ENCODE measurements at places on chromosomes 12 and 14.
A peak's percentile ranks its signal among the peaks of the same experiment; 100 is the strongest.

DNA sequence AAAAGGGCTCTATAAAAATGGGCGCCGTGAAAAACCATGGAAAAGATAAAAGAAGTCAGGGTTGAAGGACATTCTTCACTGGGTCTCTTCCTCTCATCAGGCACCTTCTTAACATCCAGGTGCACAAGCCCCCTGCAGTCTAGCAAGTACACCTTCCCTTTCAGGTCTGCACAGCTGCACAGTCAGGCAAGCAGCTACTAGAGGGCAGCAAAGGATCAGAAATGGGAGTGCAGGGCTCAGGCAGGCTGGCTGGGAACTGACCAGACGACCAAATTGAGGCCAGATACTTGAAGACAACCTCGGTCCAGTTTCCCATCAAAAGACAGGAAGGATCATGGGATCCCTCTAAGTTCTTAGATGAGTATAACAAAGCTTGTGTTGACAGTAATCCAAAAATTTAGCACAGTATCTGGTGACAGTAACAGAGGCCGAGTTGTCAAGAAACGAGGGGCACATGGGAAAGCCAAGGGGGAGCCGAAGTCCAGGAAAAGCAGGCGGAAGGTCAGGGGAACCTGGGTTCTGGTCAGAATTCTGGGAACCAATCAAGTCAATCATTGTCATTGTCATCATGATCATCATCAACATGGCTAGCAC, 10.1 kb upstream of the GRIP1 start:
- DNase-seq = peak; percentile 41

GRCh38 chr12:81167694-81168093, 89.8 kb downstream of the ACSS3 start:
- no peak for DNase-seq

GRCh38 chr12:55745361-55746173, 2.6 kb downstream of the GDF11 start:
- no peak for DNase-seq

DNA sequence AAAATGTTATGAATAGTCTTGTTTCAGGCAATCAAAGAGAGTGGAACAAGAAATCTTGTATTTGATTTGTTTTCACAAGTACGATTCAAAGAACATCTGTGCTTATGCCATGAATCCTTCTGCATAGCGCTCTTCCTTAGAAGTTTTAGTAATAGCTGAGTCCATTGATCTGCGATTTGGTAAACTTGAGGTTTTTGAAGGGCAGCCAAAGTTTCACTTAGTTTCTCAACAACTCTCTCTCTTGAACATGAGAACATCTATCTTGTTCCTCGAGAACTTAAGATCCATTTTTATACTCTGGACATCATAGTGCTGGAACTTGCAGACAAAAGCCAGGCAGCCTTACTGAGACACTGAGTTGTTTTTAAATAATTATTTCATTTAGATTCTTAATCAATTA, 96.2 kb upstream of the USP15 start:
- DNase-seq = no peak

- no peak for DNase-seq
These were observed 47.4 kb upstream of the POC1B start for GRCh38 chr12:89573051-89573810.

- DNase-seq = no peak
These were observed 92.9 kb upstream of the NEDD1 start for GRCh38 chr12:96814200-96814599.

DNA sequence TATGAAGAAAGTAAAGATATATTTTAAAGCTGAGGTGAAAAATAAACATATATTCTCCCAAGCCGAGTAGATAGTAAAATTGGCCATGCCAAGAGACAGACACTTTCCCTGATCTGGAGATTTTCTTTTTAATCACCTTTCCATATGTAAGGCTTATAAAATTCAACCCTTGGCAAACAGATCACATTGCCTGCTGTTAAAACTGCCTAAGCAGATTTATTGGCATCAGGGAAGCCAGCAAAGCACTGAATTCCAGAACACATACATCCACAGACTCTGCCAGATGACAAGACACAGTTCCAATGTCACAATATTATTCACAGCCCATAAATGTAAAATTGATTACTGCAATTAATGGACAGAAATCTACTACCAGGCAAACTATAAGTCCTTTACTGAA, 78.2 kb upstream of the GARIN2 start:
- DNase-seq = no peak

GRCh38 chr12:14771651-14772137, 31.6 kb downstream of the WBP11 start:
- DNase-seq = peak; percentile 74

- no peak for DNase-seq
These were observed 10.1 kb downstream of the DIABLO start for GRCh38 chr12:122215771-122216170.

DNA sequence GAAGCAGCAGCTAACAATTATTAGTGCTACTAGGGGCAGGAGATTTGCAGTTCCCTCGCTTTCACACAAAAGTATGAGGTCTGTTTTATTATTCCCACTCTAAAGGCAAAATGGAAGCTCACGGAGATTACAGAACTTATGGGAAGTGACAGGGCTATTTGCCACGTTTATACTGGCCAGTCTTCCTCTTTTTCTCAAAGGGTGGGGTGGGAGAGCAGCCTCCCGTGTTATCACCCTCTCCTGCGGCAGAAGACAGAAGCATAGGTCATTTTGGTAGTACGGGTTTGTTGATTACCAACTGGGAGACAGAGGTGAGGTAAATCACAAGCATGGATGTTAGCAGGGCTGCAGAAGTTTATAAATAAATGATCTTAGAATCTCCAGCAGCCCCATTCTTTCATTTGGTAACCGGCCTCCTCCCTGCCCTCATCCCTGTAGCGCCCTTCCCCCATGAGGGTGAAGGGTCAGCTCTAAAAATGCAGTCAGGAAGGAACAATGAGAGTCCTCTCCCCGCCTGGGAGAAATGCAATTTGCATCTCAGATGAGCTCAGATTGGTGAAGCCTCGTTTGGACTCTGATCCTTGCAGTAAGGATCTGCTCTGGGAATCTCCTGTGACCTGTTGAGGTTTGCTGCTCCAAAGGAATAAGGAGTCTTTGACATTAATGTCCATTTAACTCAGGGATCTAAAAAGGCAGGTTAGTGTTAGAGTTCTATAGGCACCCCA, 44.7 kb upstream of the SINHCAF start:
- no peak for DNase-seq

DNA sequence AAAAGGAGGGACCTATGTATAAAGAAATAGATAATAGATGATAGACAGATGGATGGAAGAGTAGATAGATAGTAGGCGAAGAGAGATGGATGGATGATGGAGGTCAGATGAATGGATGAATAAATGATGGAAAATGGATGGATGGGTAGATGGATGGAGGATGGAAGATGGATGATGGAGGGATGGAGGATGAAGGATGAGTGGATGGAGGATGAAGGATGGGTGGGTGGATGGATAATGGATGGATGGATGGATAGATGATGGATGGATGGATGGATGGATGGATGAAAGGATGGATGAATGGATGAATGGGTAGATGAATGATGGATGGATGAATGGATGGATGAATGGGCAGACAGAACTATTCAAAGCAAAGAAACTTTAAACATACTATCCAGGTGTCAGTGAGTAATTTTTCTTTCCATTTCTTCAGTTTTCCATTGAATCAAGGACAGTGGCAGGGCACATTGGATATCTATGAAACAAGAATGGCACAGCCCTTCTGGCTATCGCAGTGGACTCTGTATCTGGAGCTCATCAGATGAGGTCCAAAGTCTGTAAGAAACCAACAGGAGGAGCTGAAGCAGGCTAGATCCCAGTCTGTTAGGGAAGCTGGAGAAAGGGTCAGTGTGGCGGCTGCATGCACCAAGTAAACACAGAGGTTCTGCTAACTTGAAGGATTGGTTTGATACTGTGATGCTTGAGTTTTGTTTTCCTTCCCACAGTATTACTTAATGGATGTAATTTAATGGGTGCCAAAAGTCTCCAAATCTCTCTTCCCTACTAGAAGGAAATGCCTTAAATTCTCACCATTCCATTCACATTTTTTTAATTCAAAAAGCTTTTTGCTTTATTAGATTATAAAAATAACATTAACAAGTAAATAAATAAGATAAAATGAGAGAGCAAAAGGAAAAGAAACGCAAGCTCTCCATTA, 18.1 kb upstream of the MED13L start:
- no peak for DNase-seq

DNA sequence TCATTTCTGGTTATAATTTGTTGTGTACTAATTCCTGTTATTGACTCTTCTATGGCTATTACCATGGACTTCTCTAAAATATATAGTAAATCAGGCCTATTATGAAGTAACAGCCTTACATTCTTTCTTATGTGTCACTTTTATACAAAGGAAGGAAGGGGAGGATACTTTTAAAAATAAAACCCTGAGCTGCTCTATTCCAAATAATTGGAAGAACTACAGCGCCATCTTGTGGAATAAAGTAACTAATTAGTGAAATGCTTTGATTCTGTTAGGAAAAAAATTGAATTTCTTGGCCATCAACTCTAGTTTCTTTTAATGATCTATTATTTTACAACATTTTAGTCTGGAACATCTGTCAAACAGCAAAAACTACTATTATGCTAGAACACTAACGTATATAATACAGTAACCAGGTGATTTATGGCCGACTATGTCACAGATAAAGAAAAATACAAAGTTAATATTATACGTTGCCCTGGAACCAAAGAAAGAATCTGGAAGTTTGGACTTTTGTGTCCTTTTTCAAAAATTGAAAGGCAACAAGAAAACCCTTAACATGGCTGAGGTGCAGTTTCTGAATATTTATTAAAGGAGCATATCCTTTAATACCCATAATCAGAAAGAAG, 55.0 kb upstream of the NELL2 start:
- no peak for DNase-seq

GRCh38 chr12:69313209-69313608, 35.0 kb upstream of the LYZ start:
- no peak for DNase-seq

GRCh38 chr12:88951177-88951576, 370.9 kb upstream of the KITLG start:
- DNase-seq = no peak

DNA sequence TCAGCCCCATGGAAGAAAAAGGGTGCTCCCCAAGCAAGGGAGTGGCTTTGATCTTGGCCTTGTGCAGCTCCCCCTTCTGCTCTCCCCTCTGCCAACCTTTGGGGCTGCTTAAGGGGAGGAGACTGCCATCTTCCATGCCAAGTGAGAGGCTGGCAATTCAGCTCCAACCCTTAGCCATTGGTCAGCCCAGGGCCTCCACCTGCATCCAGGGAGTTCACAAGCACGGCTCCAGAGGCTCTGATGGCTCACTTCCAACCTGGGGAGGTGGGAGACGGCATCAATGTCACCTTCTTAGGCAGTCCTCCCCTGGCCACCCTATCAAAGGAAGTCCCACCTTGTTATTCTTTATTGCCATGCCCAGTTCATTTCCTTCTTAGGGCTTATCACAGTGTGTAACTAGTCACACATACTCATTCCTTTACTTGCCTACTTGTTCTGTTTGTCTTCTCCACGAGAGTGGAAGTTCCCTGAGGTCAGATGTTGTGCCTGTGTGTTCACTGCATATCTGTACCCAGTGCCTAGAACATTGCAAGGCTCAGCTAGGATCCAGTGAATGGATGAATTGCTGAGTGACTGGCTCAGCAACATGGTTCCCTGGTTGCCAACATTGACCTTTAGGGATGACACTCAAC, 5.0 kb downstream of the HDAC7 start:
- peak; percentile 30 for DNase-seq

DNA sequence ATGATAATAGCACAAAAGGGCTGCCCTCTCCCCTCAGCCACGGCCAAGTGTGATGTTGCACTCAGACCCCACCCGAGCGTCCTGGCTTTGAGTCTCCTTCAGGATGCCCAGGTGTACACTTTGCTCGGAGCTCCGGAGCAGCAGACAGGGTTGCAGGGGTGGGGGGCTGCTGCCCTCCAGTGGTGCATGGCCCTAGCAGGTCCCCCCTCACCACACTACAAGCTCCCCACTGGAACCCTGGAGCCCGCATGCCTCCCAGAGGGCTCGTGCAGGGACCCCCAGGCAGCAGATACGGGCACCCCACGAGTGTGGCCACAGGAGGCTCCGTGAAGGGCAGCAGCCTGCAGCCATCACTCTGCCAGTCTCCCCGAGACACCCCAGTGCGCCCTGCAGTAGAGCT, 69.9 kb upstream of the C14orf180 start:
- no peak for DNase-seq

DNA sequence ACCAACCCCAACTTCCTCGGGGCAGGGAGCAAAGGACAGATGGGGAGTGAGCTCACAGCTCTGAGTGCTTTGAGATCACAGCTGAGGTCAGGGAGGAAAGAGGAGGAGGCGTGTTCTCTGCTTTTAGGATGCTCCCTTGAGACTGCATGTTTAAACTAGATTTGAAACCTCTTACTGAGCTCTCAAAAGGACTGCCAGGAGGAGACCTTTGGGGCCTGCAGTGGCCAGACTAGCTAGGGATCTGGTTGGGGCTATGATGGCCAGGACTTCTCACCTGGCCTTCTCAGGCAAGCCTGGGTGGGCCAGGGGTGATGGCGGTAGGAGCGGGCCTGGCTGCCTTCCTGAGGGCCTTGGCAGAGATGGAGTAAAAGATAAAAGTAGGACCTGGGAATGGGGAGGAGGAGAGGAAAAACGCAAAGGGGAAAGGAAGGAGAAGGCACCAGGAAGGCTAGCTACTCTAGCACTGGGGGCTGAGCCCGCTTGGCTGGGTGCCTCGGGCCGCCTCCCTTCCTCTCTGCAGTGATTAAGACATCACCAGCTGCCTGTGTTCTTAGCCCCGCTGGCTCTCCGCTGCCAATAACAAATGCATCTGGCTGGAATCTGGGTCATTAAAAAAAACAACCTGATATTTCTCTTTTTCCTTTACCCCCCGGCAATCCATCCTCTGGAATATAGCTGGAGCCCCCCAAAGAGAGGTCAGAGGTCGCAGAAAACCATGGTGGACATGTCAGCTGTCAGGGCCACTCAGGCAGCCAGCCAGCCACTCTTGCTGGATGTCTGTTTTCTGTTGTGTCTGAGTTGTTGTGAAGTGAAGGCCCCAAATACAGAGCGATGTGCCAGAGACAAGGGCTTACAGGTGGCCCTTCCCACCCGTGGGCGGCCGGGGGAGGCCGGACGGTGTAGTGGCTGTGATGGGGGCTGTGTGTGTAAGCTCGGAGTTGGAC, 141.3 kb downstream of the TSPAN9 start:
- DNase-seq = no peak

DNA sequence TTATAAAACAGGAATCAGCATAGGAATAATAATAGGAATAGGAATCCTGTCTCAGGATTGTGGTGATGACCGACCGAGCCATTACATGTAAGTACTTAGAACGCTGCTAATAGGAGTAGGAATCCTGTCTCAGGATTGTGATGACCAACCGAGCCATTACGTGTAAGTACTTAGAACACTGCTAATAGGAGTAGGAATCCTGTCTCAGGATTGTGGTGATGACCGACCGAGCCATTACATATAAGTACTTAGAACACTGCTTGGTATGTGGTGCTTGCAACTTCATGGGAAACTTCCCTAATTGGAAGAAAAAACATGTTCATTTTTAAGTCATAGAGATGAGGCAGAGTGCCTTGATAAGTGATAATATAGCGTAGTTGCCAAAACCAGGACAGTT, 30.0 kb downstream of the ELK3 start:
- DNase-seq = no peak

DNA sequence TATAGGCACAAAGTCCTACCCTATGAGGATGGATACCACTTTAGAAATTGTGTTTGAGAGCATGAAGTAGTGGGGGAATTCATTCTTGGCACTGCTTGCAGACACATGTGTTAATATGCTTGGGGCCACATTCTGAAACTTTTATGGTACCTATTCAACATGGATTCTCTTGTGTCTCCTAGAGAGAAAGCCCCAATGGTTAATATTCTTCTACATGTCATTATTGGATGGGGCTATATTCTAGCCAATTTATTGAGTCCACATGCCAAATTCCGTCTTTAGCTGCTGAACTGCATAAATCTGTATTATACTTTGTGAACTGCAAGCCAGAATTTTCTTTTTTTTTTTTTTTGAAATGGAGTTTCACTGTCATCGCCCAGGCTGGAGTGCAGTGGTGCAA, 140.0 kb downstream of the KICS2 start:
- no peak for DNase-seq

Data from CD4-positive, alpha-beta T cell treated with Interferon alpha-2 for 1 hour (primary cell).